ENCODE measurements at places on chromosomes 11 and 22.

DNA sequence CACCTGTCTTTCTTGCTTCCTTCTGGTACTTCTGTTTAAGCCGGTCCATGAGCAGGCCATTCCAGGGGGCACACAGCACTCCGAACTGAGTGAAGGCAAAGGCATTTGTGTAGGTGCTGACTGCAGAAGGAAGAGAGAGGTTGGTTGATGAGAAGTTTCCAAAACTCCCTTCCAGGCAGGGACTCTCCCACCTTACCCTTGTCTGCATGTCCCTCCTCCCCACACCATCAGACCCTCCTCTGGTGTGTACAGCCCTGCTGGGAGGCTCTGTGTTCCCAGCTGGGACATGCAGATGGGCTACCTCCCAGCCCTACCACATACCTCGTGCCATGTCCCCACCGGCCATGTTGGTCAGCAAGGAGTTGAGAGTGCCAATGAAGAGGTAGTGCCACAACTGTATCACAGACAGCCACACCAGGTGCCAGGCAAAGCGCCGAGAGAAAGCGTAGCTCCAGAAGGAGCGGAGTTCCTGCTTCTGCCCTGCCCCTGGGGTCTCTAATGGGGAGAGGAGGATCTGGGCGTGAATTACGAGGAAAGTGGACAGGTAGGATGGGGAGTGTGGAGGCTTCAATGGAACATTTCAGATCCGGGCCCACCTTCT, 12.2 kb downstream of the SLC43A3 start:
- DNase-seq: no peak

GRCh38 chr22:22817468-22818201, 70.0 kb upstream of the IGLL5 start:
- no peak for DNase-seq

DNA sequence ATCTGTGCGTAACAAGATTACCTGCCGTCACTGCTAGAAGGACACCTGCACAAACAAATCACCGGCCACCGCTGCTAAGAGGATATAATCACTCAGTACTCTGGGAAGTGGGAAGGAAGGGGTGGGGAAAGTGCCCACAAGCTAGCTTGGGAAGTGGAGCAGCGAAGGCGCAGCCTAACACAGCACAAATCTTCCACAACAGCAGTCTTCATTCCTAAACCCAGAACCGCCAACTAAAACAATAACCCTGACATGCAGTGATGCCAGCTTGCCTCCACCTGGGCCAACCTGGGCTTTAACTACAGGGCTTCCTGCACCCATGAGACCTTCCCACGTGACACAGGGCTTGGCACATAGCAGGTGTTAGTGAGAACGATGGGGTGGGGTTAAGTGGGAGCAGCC, 5.1 kb downstream of the DGCR2 start:
- DNase-seq: peak; percentile 33

- peak; percentile 32 for DNase-seq
Measured at GRCh38 chr11:35525501-35526175, at the start of gene PAMR1. PAMR1 (minus strand) TSS chr11:35525616; CDS start chr11:35525585, 31 bp downstream.

DNA sequence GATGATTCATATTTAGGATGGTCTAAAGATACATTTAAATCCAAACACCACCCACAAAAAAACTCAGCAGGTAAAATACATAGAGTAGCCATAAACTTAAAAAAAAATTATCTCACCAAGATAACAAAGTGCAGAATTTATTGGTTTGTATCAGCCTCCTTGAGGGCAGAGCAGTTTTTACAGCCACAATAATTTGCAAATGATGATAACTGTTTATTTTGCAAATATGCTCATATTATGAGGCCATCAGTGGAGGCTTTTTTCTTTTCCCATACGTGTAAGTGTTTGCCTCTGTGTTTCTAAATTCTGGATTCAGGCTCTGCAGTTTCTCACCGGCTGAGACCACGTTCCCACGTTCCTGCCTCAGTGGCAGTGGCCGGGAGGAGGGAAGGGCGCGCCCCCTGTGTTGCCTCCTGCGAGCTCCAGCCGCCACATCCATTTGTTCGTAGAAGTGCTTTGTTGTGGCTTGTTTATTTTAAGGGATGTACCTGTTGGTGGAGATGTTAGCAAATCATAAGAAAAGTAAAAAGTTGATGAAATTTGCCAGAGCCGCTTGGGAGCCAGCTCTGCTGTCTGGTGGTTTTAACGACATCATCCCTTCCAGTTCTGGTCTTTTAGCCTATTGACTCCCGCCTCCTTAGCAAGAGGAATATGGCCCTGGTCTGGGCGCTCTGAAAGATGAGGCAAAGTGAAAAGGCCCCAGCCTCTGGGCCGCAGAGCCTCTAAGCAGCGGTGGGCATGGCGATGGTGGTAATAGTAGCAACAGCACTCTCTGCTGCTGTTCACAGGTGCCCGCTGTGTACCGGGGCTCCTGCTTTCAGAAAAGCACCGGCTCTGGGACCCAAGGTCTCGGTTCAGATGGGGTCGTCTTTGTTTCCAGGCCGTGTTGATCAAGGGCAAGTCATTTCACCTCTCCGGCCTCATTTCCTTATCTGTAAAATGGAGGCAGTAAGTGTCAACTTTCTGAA, 66.7 kb upstream of the PPARA start:
- DNase-seq: no peak

GRCh38 chr22:22072169-22072836, 89.7 kb upstream of the TOP3B start:
- DNase-seq: no peak

GRCh38 chr11:27209562-27210005, 153.4 kb downstream of the CCDC34 start:
- DNase-seq: no peak

- no peak for DNase-seq
Measured at GRCh38 chr11:107570015-107570414, 4.5 kb upstream of the ALKBH8 start.
